H9 (cell line): ENCODE measurements at places on chromosomes 13 and 19. TPM values are rescaled to one million over a fixed set of nuclear protein-coding genes. Genes with fewer than 3 reads are reported as not detected.

DNA sequence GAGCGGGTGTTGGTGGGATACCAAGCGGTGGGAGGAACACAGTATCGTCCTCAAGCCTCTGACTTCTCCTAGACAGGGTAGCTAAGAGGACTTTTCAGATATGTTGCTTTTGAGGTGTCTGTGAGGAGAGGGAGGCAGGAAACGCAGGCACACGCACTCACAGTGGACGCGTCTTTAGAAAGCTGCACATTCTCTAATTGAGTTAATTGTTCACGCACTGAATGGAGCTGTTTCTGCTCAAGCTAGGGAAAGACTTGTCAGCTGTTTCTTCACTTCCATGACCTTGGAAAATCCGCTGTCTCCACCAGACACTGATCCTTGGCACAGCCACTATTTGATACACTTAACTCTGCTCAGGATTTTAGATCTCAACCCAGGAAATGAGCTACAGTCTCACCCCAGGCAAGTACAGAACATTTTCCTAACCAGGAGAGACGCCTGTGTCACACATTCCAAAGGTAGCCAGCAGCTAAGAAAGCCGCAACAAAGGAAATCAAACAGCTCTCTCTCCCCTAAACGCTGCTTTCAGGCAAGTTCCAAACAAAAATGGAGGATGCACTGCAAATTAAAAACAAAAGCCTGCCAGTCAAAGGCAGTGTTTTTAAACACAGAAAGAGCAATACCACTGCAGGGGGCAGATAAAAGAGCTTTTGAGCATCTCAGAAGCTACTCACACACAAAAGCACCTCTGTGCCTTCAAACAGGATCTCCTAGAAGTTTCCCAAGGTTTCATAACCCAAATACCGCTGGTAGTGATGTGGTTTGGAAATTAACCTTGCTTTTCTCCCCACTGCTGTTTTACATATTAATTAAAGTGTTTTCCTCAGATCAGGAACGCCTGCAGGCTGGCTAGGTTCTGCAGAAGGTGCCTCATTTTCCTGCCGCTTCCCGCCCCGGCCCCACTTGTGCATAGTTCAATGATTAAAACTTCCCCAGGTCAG, 57.3 kb downstream of the IRS2 start:
- no peak for DNase-seq

GRCh38 chr13:31209172-31209840, 9.5 kb downstream of the B3GLCT start:
- peak; percentile 39 for DNase-seq

DNA sequence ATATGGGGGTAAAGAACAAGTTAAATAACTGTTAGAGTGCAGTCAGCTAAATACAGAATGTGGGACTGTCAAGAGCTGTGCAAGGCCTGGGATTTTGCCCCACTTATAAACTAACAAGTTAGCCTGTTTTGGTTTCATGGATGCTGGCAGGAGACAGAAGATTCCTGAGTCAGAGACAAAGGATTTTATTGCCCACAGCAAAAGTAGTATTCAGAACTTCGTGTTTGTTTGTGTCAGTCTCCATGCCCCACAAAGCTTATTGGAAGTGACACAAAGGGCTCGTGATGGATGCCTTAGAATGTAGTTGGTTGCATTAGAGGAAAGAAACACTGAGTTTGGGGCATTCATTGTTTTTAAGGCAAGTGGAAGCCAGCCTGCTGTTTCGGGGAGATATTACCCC, 22.2 kb upstream of the SPRYD7 start:
- no peak for DNase-seq

- no peak for DNase-seq
Observed at GRCh38 chr13:89372193-89372592, 1701.0 kb downstream of the SLITRK5 start.

- DNase-seq: peak; percentile 31
Observed at GRCh38 chr19:57709616-57710015, 612 bp upstream of the ZNF154 start.

- DNase-seq: no peak
Observed at GRCh38 chr19:51903192-51903591, 1.6 kb downstream of the ZNF649 start.

GRCh38 chr13:106517109-106517847, 18.2 kb downstream of the EFNB2 start:
- no peak for DNase-seq

The ZNF221 gene
- total RNA-seq: 6.4 and 8.0 TPM in 2 replicates

GRCh38 chr13:32863596-32863995, 152.6 kb upstream of the KL start:
- DNase-seq: no peak

DNA sequence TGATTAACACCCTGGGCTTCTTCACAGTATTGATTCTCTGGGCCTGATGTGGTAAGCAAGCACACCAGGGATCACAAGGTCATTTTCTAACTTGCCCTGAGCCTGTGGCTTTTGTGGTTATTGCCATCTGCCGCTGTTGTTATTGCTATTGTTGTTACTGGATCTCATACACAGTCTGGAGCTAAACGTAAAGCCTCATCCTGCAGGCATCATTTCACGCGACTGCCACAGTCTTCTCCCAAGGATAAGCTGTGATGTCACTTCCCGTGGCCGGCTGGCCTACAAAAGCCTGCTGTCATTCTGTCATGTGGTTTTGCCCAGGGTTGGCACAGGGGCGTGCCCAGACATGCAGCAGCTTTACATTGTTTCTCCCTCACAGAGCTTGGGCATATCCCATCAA, 154.0 kb upstream of the GPR12 start:
- DNase-seq: no peak

DNA sequence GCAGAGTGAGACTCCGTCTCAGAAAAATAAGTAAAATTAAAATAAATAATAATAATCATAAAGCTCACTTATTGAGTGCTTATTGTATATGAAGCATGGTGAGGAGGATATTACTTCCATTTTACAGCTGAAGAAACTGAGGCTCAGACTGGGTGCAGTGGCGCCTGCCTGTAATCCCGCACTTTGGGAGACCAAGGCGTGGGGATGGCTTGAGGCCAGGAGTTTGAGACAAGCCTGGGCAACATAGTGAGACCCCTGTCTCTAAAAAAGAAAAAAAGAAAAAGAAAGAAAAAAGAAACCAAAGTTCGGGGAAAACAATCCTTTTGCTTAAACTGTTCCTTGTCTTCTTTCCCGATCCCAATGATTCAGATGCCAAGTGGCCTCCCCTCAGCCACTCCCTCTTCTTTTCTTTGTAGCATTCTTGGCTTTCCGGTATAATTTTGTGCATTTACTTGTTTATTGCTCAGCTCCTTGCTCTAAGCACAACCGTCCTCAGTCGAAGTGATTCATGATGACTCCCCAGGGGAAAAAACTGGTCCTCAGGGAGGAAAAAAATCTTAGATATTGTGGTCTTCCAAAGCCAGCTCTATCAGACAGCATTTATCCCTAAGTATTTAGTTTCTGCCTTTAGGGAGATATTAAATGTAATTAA, 965 bp upstream of the EIF3G start:
- no peak for DNase-seq

GRCh38 chr13:41971848-41972247, 10.9 kb upstream of the VWA8 start:
- DNase-seq: no peak

The FSD1 gene
- 53.6 and 53.9 TPM in 2 replicates for total RNA-seq

DNA sequence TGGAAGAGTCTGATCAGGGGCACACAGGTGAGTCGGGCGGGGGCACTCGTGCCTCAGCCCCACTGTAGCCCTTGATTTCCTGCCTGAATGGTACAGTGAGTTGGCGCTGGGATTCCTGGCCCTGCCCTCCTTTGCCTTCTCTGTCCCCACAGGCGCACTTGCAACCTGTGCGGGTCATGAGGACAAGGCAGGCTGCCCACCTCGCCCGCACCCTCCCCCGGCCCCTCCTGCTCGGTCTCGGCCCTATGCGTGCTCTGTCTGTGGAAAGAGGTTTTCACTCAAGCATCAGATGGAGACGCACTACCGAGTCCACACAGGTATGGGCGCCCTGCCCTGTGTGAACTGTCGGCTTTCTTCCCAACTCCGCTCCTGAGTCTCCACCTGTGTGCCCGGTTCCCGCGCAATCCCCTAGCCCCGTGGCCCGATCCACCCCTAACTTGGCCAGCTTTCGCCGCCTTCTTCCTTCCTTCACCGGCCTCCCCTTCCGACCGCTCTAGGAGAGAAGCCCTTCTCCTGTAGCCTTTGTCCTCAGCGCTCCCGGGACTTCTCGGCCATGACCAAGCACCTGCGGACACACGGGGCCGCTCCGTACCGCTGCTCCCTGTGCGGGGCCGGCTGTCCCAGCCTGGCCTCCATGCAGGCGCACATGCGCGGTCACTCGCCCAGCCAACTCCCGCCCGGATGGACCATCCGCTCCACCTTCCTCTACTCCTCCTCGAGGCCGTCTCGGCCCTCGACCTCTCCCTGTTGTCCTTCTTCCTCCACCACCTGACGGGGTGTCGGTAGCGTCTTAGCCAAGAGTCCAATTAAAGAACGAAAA, 1.6 kb upstream of the KMT2B start:
- DNase-seq: no peak

DNA sequence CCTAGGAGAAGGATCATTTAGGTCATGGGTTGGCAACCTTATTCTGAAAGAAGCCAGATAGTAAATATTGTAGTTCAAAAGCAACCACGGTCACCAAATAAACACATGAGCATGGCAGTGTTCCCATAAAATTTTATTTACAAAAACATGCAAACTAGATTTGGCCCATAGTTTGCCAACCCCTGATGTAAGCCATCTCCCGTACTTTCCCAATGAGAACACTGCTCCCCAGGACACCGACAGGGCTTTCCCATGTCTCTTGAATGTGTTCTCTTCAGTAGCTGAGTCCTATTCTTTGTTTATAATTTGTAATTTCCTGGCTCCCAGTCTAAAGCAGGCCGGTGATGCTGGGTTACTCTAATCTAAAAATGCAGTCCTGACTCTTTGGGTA, 239.6 kb downstream of the LHFPL6 start:
- no peak for DNase-seq

GRCh38 chr13:45238945-45239795, 38.3 kb upstream of the KCTD4 start:
- no peak for DNase-seq

The CACTIN gene
- 35.9 and 37.3 TPM in 2 replicates for total RNA-seq

The SBNO2 gene
- total RNA-seq: 41.3 and 46.3 TPM in 2 replicates

GRCh38 chr19:34428549-34429285, 536 bp downstream of the UBA2 start:
- no peak for DNase-seq
